ENCODE measurements at places on chromosomes 12 and 14.

GRCh38 chr12:78880078-78880477 is 15.5 kb downstream of the SYT1 start:
- DNase-seq, result no peak

- DNase-seq, result no peak
These were observed 61.9 kb downstream of the CCDC92 start for GRCh38 chr12:123910761-123911193.

DNA sequence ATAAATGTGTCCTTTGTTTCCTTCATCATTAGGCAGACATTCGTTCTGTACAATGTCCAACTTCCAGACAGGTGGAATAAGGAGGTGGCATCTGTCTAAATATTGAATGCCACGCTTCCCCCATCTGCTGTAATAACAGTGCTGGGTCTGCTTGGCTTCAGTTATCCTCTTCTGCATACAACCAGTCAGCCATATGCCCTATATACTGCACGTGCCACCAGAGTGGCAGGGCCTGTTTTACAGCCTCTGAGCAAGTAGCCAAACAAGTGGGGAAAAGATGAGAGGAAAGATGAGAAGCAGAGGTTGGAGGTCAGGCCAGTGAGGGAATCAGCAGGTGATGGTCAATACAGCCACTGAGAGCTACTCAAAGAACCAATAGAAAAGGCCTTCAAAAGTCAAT is 55.4 kb downstream of the OTX2 start:
- no peak for DNase-seq

- no peak for DNase-seq
These were observed 182.7 kb downstream of the KTN1 start for GRCh38 chr14:55762595-55763232.

- no peak for DNase-seq
These were observed 74.8 kb downstream of the PRKAB1 start for GRCh38 chr12:119742700-119743099.

DNA sequence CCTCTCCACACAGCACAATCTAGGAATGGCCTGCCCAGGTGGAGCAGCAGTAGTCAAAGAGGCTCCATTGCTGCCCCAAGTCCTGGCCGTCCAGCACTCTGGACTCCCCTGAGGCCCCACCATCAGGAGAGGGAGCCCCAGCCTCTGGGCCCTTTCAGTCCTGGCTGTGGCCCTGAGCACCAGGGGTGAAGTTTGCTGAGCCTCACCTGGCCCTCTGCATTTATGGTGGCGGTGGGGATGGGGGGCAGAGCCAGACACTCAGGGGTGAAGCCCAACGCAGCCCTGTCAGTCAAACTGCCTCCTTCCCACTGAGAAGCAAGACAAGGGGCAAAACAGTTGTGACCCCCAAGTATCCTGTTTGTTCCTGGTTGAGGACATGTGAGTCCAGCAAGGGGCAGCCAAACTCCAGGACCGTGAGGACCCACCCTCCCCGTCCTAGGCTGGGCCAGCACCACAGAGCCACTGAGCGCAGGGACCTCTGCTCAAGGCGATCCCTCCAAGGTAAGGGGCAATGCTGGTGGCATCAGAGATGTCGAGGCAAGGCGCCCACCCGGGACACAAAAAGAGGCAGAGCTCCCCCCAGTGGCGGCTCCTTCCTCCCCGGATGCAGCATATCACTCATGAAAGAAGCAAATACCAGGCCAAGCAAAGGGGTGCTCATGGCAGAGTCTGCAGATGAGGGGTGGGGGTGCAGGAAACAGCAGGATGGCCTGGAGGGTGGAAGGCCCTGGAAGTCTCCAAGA is 4.8 kb upstream of the AMN start:
- peak; percentile 46 for DNase-seq

GRCh38 chr12:53624956-53625355 is 1.2 kb downstream of the ATF7 start:
- DNase-seq, result no peak

DNA sequence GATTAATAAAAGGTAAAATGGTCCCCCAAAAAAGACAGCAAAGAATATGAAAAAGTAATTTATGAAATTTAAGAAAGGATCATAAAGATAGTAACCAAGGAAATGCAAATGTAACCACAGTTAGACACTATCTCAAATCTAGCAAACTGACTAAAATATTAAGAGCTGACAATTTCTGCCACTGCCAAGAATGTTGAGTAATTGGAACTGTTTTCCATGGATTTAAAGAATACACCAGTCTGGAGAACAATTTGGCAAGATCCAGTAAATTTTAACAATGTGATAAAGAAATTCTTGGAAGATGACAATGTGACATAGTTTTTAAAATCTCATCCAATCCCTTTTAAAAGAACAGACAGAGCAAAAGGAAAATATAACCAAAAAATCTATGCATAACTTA is 798.0 kb upstream of the MGAT4C start:
- DNase-seq, result no peak

All from CD4-positive, alpha-beta T cell treated with Interleukin-6 at 100 ng/mL for 8 hours (primary cell).